ENCODE measurements at places on chromosomes 12 and 14.

- H3K4me3 ChIP-seq: no peak overlapping the region
- H3K27me3 ChIP-seq: no peaks in the 10 kb centered on the region
- no peaks in the 10 kb centered on the region for H3K36me3 ChIP-seq
- H3K4me1 ChIP-seq: no peaks in the 10 kb centered on the region
- no peak for DNase-seq
Observed at GRCh38 chr12:22797701-22798100, 172.7 kb downstream of the ETNK1 start.

GRCh38 chr12:54338698-54339296, 13.9 kb downstream of the COPZ1 start:
- H3K4me3 ChIP-seq: no peak overlapping the region
- H3K27me3 ChIP-seq: no peaks in the 10 kb centered on the region
- no peak for DNase-seq
- no peak overlapping the region for H3K27ac ChIP-seq
- peaks cover 3% of the 10 kb centered on the region for H3K4me1 ChIP-seq

GRCh38 chr12:12480074-12480473, 82.6 kb downstream of the DUSP16 start:
- no peak for DNase-seq
- H3K4me1 ChIP-seq: no peaks in the 10 kb centered on the region
- H3K27ac ChIP-seq: no peak overlapping the region
- H3K27me3 ChIP-seq: no peaks in the 10 kb centered on the region
- no peak overlapping the region for H3K4me3 ChIP-seq
- H3K36me3 ChIP-seq: peaks cover 16% of the 10 kb centered on the region

GRCh38 chr12:54330442-54330841, 5.5 kb downstream of the COPZ1 start:
- H3K4me3 ChIP-seq: no peak overlapping the region
- peak overlapping the region; percentile 84 for H3K27ac ChIP-seq
- H3K27me3 ChIP-seq: no peaks in the 10 kb centered on the region
- H3K4me1 ChIP-seq: peaks cover 13% of the 10 kb centered on the region
- no peak for DNase-seq

DNA sequence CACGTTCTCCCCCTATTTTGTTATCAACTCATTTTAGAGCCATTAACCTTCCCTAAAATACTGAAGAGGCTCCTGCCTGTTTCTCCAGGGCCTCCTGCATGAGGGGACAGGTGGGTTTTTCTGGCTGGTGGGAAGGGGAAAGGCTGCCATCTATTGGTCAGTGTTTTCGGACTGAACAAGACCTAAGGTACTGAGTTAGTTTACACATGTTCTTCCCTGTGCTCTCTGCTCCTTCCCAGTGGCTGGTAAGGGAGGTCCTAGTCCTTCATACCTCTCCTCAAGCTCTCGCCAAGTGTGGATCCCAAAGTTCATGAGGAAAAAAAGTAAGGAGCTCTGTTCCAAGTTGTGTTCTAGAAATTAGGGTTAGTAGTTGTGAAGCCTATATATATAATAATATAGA, 357.5 kb downstream of the FSCB start:
- H3K27me3 ChIP-seq: no peaks in the 10 kb centered on the region
- DNase-seq: no peak
- no peak overlapping the region for H3K4me3 ChIP-seq
- no peaks in the 10 kb centered on the region for H3K36me3 ChIP-seq
- H3K27ac ChIP-seq: no peak overlapping the region

- H3K4me3 ChIP-seq: no peak within 1 kb of the TSS
- peaks cover 27% of the 10 kb centered on the region for H3K4me1 ChIP-seq
- peaks cover 35% of the 10 kb centered on the region for H3K27me3 ChIP-seq
- no peak within 1 kb of the TSS for H3K27ac ChIP-seq
Observed at GRCh38 chr12:48999371-49000131, at the start of gene DDN. Gene DDN, minus strand, starts transcription at chr12:48999375. Its CDS starts 88 bp downstream, at chr12:48999287.

DNA sequence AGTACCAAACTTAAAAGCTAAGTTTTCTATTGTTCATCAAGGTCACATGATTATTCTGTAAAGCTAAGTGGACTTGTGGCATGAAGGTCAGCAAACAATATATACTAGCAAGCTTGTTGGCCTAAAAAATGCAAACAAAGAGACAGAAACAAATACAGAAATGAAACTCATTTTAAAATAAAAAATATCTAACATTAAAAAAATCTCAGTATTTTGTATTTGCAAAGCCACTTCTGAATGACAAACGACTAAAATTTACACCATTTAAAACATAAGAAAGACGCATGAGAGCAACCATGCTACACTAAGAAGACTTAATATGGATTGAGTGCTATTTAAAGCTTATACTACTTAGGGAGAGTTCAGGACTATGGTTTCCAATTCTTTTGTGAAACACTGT, 72.8 kb upstream of the BBS10 start:
- no peaks in the 10 kb centered on the region for H3K4me1 ChIP-seq
- H3K36me3 ChIP-seq: no peaks in the 10 kb centered on the region
- H3K27me3 ChIP-seq: no peaks in the 10 kb centered on the region
- DNase-seq: no peak

- peak; percentile 93 for DNase-seq
- H3K27me3 ChIP-seq: peaks cover 2% of the 10 kb centered on the region
- H3K4me1 ChIP-seq: peaks cover 9% of the 10 kb centered on the region
- H3K4me3 ChIP-seq: no peak overlapping the region
- no peak overlapping the region for H3K27ac ChIP-seq
- H3K36me3 ChIP-seq: no peaks in the 10 kb centered on the region
Observed at GRCh38 chr12:12788675-12789368, 3.4 kb downstream of the APOLD1 start.

- H3K27ac ChIP-seq: no peak overlapping the region
- H3K4me1 ChIP-seq: no peaks in the 10 kb centered on the region
- no peaks in the 10 kb centered on the region for H3K36me3 ChIP-seq
- H3K4me3 ChIP-seq: no peak overlapping the region
Observed at GRCh38 chr12:106722837-106723236, 51.6 kb upstream of the RIC8B start.

- no peaks in the 10 kb centered on the region for H3K27me3 ChIP-seq
- peak; percentile 72 for DNase-seq
- no peaks in the 10 kb centered on the region for H3K36me3 ChIP-seq
- no peak overlapping the region for H3K27ac ChIP-seq
- H3K4me1 ChIP-seq: peaks cover 46% of the 10 kb centered on the region
- peak overlapping the region; percentile 73 for H3K4me3 ChIP-seq
Observed at GRCh38 chr14:105093038-105093430, 27.8 kb upstream of the GPR132 start.

DNA sequence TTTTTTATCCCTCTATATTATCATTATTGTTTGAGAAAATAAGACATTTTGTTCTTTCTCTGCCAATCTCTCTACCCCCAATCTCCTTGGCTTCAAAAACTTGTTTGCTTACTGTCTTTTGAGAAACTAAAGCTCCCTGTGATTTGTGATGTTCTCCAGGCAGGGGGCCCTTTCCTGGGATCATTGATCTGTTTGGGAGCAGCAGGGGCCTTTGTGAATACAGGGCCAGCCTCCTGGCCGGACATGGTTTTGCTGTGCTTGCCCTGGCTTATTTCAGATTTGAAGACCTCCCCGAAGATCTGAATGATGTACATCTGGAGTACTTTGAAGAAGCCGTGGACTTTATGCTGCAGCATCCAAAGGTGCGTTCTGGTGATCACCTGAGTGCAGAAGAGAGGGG, 4.5 kb downstream of the ACOT6 start:
- H3K36me3 ChIP-seq: no peaks in the 10 kb centered on the region
- DNase-seq: no peak
- H3K4me3 ChIP-seq: no peak overlapping the region

- H3K27me3 ChIP-seq: no peaks in the 10 kb centered on the region
- peaks cover 14% of the 10 kb centered on the region for H3K4me1 ChIP-seq
- peak; percentile 94 for DNase-seq
- no peak overlapping the region for H3K4me3 ChIP-seq
- no peaks in the 10 kb centered on the region for H3K36me3 ChIP-seq
Observed at GRCh38 chr12:31650918-31651317, 8.6 kb upstream of the ETFBKMT start.

DNA sequence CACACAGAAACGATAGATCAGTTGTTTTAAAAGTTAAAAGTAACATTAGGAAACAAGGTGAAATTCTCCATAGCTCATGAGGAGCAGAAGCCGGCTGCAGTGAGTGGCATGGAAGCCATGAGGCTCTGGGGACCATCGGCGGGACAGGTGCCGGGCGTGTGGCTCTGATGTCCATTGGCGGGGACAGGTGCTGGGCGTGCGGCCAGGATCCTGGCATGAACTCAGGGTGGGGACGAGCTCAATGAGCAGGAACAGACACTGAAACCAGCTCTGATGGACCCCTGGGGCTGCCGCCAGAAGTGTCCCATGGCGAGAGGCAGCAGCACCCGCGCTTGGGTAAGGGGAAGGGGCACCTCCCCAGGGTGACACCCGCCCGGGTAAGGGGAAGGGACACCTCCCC, 75.1 kb downstream of the NOC4L start:
- H3K27ac ChIP-seq: no peak overlapping the region
- peaks cover 5% of the 10 kb centered on the region for H3K4me1 ChIP-seq
- no peaks in the 10 kb centered on the region for H3K27me3 ChIP-seq
- no peak for DNase-seq

DNA sequence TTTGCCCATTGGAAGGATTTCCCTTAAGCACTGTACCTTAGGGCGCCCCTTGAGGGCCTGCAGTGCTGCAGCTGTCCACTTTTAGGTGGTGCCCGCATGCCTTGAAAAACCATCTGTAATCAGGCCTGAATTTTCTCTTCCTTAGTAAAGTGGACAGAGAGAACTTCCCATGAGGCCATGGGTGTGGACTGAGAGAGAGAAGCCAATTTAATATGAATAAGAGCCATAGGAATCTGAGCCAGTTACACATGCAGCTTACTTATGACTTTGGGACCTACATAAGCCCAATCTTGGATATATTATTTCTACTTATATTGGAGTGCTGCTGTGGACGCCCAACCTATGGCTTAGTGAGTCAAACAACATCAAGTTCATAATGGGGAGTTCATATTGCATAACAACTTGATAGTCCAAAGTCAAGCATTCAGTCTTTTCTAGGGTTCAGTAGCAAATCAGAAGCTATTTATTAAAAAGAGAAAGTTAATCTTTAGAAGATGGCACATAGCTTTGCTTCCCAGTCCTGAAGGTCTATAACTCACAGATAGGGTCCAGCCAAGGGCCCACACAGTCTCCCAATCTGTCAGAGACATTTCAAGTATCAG, 11.1 kb upstream of the ETV6 start:
- H3K4me1 ChIP-seq: no peaks in the 10 kb centered on the region
- peak; percentile 87 for DNase-seq
- H3K36me3 ChIP-seq: no peaks in the 10 kb centered on the region
- no peaks in the 10 kb centered on the region for H3K27me3 ChIP-seq
- no peak overlapping the region for H3K27ac ChIP-seq
- no peak overlapping the region for H3K4me3 ChIP-seq

DNA sequence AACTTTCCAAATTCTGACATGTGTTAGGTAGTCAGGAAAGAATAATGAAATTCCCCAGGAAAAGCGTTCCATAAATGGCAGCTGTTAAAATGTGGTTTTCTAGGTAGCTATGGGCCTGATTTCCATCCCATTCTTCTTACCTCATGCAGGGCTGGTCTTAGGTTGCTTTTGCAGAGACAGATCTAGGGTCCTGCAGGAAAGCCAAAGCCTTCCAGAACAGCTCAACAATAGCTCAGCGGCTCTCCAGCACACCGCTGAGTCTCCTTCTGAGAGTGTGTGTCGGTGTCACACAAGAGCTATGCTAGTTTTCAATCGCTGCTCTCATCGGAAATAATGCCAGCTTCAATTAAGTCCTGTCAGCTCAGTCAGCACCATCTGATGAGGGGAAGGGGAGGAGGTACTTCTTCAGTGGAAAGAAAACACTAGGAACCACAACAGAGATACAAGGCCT, 106.7 kb downstream of the TMEM30B start:
- DNase-seq: no peak
- H3K4me1 ChIP-seq: peaks cover 6% of the 10 kb centered on the region
- no peaks in the 10 kb centered on the region for H3K27me3 ChIP-seq

DNA sequence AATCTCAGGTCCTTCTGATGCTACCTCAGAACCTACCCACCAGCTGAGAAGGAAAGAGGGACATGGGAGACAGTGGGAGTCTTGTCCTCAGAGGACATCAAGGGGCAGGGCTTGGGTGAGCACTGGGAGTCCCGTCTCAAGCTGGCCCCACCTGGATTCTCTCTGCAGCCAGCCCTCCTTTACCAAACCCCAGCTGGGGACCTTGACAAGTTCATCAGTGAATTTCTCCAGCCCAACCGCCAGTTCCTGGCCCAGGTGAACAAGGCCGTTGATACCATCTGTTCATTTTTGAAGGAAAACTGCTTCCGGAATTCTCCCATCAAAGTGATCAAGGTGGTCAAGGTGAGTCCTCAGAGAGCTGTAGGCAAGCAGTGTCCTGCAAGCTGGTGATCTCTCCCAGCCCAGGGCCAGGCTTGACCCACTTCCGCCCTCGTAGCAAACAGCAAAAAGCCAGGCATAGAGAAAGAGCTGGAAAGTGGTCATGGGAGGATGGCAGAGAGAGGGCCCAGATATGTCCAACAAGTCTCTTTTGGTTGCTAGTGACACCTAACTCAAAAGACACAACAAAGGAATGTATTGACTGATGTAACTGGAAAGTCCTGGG, 14.2 kb upstream of the OAS2 start:
- no peaks in the 10 kb centered on the region for H3K4me1 ChIP-seq
- H3K36me3 ChIP-seq: no peaks in the 10 kb centered on the region
- no peak overlapping the region for H3K27ac ChIP-seq

DNA sequence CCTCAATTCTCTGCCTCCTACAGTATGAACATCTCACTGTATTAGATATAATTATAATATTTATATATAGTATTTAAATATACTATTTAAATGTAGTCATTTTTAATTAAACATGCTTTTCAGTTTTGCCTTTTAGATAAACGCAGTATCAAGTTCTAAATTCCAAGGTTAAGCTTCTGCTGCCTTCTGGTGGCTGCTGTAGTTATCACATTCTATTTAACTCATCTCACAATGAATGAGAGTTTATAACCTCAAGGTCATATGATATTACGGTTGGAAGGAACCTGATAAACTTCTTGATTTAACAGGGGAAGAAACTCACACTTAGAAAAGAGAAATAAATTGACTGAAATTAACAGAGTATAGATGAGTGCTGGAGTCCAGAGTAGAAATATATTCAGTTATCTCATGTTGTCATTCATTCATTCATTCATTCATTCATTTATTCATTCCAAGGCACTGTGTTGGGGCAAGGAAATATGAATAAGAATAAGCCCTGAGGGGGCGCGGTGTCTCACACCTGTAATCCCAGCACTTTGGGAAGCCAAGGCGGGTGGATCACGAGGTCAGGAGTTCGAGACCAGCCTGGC, 31.9 kb downstream of the GUCY2C start:
- H3K36me3 ChIP-seq: no peaks in the 10 kb centered on the region
- no peak overlapping the region for H3K27ac ChIP-seq
- H3K4me3 ChIP-seq: no peak overlapping the region
- H3K27me3 ChIP-seq: no peaks in the 10 kb centered on the region

DNA sequence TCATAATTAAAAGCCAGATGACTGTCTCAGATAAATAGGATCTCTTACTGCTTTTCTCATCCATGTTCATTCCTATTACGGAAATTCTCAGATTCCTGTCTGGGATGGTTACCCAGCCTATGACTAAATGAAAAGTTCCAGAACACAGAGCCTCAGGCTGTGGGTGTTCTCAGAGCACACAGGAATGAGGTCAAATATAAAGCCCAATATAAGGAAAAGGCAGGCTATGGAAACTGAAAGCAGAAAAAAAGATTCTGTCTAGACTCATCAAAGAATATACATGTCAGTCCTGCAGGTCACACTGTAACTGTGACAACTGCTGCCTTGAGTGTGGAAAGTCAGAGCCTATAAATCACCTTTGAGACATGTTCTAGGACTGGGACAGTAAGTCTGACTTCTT, 64.3 kb downstream of the DCAF5 start:
- H3K27me3 ChIP-seq: no peaks in the 10 kb centered on the region
- DNase-seq: peak; percentile 93
- peaks cover 2% of the 10 kb centered on the region for H3K36me3 ChIP-seq
- H3K4me3 ChIP-seq: no peak overlapping the region
- H3K4me1 ChIP-seq: peaks cover 28% of the 10 kb centered on the region
- peak overlapping the region; percentile 82 for H3K27ac ChIP-seq
